Osteocyte (in vitro differentiated cells): ENCODE measurements at places on chromosomes 5 and 9. TPM values are rescaled to one million over a fixed set of nuclear protein-coding genes. Genes with fewer than 3 reads are reported as not detected.

- DNase-seq: no peak
Observed at GRCh38 chr9:11192993-11193392, 580.2 kb upstream of the PTPRD start.

- no peak for DNase-seq
Observed at GRCh38 chr5:54206580-54207229, 103.7 kb downstream of the ARL15 start.

DNA sequence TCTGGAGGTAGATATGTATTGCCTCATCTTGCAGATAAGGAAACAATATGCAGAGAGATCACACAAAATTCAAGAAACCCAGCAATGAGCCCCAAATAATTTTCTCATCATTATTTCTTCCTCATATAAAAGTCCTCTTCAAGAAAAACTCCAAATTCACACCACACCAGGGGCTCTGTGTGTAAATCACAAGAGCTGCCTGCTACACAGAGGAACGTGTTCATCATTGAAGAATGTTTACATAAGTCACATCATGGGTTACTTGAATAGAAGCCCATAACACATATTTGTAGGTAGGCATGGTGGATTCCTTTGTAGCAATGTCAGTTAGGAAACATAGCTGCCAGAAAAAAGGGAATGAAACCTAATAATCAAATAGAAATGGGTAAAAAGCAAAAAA lies 308.1 kb upstream of the TLE4 start:
- no peak for DNase-seq

DNA sequence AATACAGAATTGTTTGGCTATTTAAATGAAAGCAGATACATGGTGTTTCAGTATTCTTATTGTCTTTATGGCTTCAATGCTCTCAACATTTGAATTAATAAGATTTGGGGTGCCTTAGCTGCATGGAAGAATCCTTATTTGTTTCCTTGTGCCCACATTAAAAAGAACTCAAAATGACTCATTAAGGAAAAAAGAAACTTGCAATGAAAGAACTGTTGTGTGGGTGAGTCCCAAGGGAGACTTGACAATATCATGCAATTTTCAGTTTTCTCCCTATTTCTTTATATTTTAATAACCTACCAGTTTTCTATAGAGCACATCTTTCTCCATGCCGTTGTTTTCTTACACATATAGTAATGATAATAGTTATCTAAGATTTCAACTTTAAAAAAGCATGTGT lies 404.0 kb downstream of the PDE4D start:
- no peak for DNase-seq

GRCh38 chr9:6923086-6923485 lies 165.3 kb downstream of the KDM4C start:
- DNase-seq: no peak

DNA sequence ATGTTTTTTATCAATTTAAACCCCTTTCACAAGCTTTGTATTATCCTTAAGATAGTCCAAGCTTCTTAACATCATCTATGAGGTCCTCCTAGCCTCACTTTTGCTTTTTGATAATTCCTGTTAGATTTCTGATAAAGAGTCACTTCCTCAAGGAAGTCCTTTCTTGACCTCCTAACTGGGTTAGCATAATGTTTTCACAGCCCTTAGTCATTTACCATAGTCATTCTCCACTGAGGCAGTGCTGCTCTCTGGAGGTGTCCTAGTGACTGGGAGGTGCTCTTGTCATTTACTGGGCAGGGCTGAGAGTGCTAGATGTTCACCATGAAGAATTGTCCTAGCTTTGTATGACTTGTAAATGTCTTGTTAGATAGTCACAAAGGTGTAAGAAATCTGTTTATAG lies 26.4 kb downstream of the TNPO1 start:
- no peak for DNase-seq

DNA sequence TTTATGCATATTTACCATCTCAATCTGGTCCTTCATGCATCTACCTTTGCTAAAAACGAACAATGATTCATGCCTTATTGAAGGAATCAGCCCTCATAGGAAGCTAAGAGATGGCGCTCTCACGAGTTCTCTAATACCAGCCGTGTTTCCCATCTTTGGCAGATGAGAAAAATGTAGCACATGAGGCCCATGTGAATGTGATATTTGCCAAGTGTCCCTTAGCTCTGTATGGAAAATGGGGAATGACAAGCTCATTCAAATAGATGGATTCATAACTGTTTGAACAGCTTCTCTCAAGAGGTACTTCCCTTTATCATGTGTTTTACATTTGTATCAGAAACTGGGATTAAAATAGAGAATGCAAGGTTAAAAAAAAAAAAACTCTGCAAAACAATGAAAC lies 66.1 kb downstream of the TTC39B start:
- no peak for DNase-seq

DNA sequence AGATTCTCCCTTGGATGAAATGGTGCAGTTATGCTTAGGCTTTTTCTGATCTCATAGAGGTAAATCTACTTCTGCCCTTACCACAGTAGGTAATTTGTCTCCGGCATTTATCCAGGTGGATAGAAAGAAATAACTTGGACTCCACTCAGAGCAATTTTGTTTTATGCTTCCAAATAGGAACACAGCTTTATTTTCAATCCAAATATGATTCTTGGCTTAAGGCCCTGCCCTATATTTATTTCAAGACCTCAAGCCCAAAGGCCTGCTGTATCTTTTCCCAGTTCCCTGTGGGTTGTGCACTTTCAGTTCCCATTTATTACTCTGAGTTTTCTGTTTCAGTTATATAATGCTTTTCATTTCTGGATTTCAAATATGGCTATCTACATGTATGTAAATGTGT lies 274.2 kb upstream of the SMC2 start:
- no peak for DNase-seq

- no peak for DNase-seq
Observed at GRCh38 chr5:10218658-10219057, 31.0 kb downstream of the ATPSCKMT start.

- DNase-seq: no peak
Observed at GRCh38 chr5:91777671-91778070, 394.6 kb upstream of the ARRDC3 start.

GRCh38 chr5:36637101-36637500 lies 30.7 kb downstream of the SLC1A3 start:
- no peak for DNase-seq

DNA sequence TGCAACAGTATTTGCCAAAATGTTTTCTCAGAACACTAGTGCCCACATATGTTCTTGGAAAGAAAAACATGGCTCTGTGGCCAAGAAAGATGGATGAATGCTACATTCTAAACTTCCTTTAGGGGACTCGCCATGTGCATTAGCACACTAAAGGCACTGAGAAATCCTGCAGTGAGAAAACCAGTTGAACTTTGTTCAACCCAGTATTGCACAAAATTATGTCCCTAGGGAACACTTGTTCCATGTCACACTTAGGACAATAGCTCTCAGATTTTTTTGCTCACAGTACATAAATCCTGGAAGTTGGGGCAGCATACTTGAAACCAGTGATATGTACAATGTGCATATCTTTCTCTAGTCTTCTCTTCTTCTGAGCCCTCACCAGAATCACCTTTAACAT lies 96.6 kb downstream of the ADRB2 start:
- DNase-seq: no peak

DNA sequence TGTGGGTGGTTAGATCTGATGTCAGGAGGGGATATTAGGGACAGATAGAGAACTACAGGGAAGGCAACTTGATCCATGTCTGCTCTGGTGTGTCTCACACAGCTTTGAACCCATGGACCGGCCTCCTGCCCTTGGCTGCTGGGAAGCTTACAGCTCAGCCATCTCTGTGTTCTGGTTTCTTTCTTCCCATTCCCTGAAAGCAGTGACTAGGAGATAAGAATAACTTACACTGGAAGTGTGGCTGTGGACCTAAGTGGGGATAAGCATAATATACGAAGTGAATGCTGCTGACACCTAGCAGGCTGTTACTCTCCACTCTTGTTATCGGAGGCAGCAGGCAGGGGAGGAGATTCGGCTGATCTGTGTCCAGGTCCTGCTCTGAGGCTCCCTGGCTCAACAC lies 282.3 kb upstream of the TUT7 start:
- peak; percentile 25 for DNase-seq

DNA sequence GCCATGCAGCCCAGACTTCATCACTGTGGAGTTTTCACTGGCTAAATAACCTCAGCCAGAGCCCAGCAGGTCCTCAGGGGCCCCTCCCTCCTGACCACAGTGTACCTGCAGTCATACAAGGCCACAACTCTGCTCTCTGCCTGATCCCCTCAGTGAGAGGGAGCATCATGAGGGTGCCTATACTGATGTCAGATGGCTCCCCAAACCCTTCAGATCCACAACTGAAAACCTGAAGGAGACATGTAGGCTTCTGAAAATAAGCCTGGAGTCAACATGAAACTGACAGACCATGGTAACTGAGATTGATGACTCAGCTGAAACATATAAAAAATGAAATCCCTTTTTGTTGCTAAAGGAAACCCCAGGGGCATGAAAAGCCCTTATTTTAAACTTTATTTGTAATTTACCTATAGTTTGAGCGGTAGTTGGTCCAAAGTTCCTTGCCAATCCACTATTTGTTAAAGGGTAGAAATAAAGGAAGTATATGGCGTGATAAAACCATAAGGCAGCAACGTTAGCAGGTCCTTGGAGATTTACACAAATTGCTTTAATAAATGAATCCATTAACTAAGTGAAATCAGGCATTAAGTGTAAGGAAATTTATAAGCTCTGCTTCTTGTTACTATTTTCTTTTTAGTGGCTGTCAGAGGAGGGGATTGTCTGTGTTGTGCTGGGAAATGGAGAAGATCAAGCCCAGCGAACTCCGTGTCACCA lies 68.3 kb downstream of the FGF1 start:
- no peak for DNase-seq

DNA sequence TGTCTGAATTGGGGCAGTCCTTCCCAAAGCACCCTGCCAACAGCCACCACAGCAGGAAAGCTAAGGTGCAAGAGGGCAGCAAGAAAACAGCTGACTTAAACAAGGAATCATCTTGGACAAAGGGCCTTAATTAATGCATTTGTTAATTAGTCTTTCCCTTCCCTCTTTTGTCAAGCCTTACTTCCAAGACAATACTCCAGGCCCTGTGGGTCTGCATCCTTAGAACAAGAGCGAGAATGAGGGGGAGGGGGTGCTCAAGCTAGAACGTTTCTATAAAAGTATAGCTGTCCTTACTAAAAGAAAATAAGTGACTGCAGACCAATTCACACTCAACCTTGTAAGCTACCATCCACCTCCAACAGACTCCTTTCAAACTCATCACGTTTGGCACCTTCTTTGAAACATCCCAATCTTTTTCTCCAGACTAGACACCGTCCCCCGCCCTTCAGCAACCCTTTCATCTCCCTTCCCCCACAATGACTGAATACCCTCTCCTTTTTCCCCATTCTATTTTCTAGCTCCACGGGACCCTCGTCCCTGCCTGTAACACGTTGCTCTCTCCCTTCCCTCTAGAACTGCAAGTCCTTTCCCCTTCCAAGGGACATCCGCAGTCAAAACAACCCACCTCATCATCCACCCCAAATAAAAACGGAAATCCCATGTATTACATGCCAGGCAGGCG lies 85.7 kb upstream of the RNF38 start:
- no peak for DNase-seq

DNA sequence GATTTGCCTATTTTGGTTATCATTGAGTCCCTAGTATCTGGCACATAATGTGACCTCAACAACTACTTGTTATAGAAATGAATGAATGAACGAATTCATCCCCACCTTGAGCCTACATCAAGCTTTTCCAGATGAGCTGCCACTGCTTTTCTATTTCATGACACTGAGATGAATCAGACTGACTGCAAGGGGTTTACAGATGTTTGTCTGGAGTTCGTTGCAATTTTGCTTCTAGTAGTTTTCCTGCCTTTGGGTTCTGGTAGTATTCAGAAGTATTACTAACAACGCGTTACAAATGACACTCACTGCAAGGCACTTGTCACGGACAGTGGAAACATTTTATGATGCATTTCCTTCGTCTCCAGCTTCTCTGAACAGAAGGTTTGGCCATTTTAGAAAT lies 222.3 kb downstream of the CD180 start:
- no peak for DNase-seq

DNA sequence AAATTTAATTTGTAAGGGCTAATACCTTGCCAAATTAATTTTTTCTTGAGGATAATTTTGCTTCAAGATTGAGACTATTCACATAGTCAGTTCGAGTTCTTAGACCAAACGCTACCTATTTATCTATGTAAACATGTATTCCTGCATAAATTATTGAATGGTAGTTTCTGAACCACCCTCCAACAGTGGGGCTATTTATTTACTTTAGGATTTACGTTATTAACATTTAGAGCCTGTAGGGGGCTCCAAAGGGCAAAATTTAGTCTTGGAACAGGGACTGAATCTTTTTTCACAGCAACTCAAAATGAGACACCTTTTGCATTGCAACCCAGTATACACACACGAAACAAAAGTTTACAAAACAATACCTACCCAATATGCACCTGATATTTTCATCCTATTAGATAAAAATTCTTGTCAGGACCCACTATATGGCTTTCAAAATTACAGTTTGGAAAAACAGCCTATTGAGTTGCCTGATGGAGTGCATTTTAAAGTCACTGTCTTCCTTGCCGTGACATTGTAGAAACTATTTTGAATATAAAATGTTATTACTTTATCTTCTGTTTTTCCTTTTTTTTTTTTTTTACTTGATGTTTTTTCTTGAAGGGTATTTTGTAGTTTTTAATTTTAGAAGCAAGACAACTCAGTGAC lies 47.1 kb upstream of the POU4F3 start:
- DNase-seq: no peak

- no peak for DNase-seq
Observed at GRCh38 chr9:76626141-76626540, 138.1 kb upstream of the PCA3 start.

DNA sequence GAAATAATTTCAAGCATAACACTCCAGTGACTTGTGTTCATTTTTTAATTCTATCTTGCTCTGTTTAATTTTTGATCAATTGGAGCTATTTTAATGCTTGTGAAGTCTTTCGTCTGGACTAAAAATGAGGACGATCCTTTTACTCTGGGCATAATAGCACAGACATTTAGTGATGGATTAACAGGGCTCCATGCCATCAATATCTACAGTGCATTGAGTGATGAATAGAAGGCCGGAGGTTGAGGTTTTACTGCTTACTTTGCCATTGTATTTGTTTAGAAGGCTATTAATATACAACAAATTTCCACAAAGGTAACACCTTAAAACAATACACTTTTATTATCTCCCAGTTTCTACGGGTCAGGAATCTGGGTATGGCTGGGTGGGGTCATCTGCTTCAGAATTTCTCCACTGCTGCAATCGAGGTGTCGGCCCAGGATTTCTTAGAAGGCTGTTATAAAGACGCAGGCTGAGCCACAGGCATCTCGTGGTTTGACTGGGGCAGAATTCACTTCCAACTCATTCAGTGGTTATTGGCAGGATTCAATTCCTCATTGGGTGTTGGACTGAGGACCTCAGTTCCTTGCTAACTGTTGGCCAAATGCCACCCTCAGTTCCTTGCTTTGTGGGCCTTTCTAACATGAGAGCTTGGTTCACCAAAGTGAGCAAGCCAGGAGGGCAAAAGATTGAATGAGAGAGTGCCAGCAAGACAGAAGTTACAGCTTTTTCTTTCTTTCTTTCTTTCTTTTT lies 265.4 kb upstream of the VLDLR start:
- DNase-seq: no peak

PCDHGB6 gene
- 70.2 and 71.5 TPM in 2 replicates for total RNA-seq

REEP5 gene
- total RNA-seq: 66.4 and 73.8 TPM in 2 replicates

PCDHGA8 gene
- 0.34 and 0.51 TPM in 2 replicates for total RNA-seq

PIP5K1B gene
- not detected in 2 replicates for total RNA-seq

SMIM33 gene
- total RNA-seq: not detected in 2 replicates

SLCO4C1 gene
- total RNA-seq: 0.10 and 0.11 TPM in 2 replicates

PCDHA9 gene
- 1.7 and 1.8 TPM in 2 replicates for total RNA-seq

PNPLA7 gene
- total RNA-seq: 7.1 and 7.2 TPM in 2 replicates

ADAMTS16 gene
- not detected in 2 replicates for total RNA-seq
